ENCODE measurements at places on chromosomes 16 and 17.

GRCh38 chr16:88928405-88929090 is 48.5 kb downstream of the CBFA2T3 start:
- DNase-seq: no peak

DNA sequence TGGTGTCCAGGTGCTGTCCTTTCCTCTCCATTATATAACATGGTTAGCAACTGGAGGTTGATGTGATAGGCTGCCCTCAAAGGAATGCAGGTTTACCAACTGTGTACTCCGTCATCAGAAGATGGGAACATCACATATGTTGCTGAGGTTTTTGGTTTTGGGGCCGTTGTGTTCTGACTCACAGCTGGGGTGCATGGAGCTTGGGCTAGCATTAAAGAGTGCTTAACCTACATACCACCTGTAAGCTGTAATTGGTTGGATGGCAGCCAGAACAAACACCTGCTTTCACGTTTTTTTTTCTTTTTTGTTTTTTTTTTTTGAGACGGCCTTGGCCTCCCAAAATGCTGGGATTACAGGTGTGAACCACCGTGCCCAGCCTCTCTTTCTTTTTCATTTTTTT is 20.9 kb downstream of the TMEM11 start:
- DNase-seq: no peak

- no peak for DNase-seq
Measured at GRCh38 chr17:21680366-21680765, 12.0 kb upstream of the KCNJ18 start.

DNA sequence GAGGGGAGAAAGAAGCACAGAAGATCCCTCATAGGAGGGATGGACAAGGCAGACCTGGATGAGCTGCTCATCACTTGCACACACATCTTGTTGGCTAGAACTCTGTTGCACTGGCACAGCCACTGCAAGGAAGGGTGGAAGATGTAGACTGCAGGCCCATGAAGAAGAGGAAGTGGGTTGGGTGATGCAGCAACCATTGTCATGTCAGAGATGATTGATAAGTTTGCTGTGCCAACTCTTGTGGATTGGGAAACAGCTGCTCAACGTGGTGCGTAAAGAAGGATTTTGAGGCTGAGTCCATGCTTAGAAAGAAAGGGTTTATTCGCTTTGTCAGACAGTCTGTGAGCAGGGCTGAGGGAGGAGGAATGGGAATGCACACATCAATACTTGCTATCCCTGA is 161.4 kb upstream of the MPHOSPH6 start:
- no peak for DNase-seq
